ENCODE measurements at places on chromosomes 5 and 9. TPM values are rescaled to one million over a fixed set of nuclear protein-coding genes. Genes with fewer than 3 reads are reported as not detected.
A peak's percentile ranks its signal among the peaks of the same experiment; 100 is the strongest.

GRCh38 chr5:163988566-163988965 lies 483.1 kb downstream of the MAT2B start:
- no peak for DNase-seq

DNA sequence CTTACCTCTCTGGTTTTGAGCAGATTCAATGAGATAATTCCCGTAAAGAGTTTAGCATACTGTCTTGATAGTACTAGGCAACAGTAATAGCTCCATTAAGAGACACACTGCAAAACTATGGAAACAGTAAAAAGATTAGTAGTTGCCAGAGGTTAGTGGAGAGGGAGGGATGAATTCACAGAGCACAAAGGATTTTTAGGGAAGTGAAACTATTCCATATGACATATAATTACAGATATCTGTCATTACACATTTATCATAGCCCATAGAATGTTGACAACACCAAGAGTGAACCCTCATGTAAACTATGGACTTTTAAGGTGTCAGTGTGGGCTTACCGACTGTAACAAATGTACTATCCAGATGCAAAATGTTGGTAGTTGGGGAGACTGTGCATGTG lies 176.4 kb upstream of the PLCXD3 start:
- DNase-seq = no peak

DNA sequence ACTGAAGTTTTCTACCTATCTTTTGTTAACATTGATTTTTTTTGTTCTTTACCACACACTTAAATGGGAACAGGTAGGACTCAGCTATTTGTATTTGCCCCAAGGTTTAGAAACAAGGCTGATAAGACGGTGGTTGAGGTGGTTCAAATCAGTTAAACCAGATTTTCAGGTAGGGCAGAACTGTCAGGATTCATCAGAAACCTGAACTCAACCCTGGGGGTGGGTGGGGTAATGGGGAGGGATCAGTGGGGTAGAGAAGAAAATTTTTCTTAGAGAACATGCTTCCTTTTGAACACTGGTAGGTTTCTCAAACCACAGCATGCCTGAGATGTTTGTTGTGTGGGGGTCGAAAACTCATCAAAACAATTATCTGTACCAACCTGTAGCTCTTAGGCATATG lies 113.0 kb downstream of the BASP1 start:
- no peak for DNase-seq

The PCDHGA1 gene
- total RNA-seq = 0.90 TPM

GRCh38 chr5:53481159-53481886 lies 894 bp downstream of the FST start:
- DNase-seq = peak; percentile 23

- no peak for DNase-seq
Observed at GRCh38 chr5:73096239-73096575, 24.2 kb upstream of the TMEM171 start.

DNA sequence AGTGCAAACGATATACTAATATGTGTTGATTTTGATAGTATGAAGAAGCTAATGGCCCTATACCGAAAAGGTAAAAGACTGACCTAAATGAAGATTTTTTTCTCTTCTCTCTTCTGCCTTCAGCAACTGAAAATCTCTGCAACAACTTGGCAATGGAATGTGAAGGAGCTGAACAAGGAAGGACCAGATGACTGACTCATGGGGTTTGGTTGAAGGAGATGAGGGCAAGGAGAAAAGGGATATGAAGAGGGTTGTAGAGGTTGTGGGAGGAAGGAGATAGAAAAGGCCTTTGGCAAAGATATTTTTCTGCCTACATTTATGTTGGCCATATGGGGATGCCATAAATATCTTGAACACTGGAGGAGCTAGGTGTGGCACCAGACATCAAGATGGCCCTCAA lies 129.7 kb upstream of the CHD1 start:
- peak; percentile 15 for DNase-seq

DNA sequence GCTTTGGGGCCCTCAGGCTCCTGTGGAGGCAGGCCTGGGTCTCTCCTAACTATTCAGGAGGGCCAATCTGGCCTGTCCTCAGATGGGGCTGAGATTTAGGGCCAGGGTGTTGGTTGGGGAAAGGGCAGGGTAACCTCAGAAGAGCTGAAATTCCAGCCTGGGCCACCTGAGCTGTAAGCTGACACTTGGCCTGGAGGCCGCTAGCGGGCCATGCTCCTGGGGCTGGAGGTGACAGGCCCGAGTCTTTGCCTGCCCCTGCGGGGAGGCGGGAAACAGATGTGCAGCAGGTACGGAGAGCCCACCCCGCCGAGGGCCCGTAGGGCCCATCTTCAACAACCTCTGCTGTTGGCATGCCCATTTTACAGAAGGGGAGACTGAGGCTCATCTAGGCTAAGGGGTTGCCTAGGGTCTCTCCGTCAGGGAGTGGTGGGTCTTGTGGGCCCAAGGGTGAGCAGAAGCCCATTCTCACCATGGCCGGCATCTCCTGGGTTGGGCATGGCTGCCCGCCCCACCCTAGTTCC lies 69.5 kb downstream of the RXRA start:
- DNase-seq = no peak

The IFNA14 gene
- not detected for total RNA-seq

DNA sequence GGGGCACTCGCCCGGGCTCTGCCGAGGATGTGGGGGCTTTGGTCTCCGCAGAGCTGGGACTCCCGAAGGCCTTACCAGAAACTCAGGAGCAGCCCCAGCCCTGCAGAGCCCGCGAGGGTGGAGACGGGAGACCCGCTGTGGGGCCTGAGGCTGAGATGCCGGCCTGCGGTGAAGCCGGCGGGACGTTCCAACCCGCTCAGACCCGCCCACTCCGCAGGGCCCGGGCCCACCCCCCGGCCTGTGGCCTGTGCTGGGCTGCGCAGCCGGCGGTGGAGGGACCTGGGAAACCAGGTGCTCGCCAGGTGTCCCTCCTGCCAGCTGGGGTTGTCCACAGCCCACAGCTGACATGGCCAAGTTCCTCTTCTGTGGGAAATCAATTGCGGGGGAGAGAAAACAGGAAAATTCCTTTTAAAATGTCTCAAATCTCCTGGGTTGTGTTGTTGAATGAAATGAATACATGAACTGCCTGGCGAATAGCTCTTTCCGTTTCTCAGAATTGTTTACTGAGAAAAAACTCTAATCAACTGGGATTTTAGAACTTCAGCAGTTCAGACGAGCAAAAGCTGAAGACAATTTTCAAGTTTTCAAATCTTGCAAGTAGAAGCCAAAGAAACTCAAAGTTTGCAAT lies 49.0 kb upstream of the IRX4 start:
- DNase-seq = no peak

DNA sequence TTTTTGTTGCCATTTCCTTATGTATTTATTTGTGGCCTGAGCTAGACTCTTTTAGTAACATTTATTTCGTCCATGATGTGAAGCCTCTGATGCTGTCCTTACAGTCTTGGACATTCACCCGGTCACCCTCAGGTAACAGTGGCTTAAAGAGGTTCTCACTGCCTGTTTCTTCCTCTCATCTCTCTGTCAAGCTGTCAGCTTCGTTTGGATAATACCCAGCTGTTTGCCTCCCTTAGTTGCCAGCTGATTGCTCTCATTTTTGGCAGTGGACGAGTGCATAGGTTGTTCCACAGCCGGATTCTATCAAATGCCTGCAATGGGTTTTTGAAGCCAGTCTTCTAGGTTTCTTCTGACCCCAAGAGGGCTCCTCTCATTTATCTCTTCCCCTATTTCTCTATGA lies 427.7 kb downstream of the MED10 start:
- no peak for DNase-seq

- DNase-seq = peak; percentile 87
Observed at GRCh38 chr9:115596021-115596745, 478.2 kb upstream of the TNC start.

The ADGRD2 gene
- not detected for total RNA-seq

DNA sequence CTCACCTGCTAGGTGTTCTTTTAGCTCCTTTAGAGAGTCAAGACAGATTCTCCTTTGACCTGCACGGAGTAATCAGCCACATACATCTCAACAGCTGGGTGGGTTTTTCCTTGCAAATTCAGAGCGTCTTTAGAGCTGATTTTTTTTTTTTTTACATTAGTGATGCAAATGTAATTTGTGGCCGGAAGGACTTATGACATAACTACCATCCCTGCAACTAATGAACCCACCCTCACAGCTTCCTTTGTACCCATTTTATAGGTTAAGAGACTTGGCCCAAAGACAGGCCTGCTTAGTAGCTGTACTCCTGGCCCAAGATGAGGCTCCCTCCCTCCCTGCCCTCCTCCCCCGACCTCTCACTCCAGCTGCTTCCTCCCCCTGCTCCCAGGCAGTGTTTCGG lies 69.9 kb upstream of the NIPAL4 start:
- no peak for DNase-seq

The CDH10 gene
- total RNA-seq = 0.18 TPM

Data from IMR-90 (cell line).